ENCODE measurements at places on chromosomes 3 and 15.

- peak; percentile 86 for DNase-seq
Measured at GRCh38 chr15:45402955-45403877, 24.9 kb upstream of the GATM start.

- DNase-seq: no peak
Measured at GRCh38 chr15:32878869-32879805, 161.3 kb downstream of the GREM1 start.

DNA sequence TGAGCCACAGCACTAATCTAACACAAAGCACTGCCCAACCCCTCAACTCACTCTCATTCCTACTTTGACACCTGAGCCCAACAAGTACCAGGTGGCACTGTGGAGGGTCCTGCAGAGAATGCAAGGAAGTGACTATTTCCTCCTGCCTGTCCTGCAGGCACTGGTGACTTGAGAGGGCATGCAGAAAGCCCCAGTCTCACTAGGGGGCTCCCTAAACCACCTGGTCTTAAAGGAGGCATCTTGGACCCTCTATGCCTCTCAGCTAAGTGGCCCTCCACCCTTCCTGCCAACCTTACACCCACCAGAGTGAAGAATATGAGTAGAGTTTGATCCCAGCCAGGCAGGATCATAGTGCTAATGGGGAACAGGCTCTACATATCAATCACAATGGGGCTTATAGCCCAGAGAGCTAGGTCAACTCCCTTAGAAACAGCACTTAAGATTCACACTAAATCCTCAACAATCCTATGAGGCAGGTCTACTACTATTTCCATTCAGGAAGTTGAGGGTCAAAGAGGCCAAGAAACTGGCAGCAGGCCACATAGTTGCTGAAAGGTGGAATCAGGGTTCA lies 15.2 kb downstream of the TRAIP start:
- no peak for DNase-seq

- no peak for DNase-seq
Measured at GRCh38 chr3:54951405-54951804, 23.5 kb upstream of the LRTM1 start.

DNA sequence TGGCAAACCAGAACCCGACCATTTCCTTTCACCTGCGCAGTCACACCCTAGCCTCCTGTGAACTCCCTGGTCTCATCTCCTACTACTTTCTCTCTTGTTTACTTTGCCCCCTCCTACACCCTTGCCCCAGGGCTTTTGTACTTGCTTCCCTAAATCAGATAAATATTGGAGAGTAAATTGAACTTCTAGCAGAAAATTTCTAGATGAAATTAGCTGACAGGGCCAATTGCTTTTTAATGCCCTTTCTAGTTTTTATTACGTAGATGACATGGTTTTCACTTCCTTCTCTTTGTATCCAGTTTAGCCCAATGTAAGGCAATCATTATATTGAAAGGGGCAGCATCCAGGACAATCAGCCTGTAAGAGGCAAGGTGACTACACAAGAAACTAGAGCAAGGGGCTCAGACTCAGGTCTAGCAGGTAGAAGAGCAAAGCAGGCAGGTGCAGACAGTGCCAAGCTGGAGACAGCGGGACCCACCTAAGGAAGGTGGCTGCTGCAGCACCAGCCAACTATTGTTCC lies 56.2 kb upstream of the TOPAZ1 start:
- no peak for DNase-seq

- no peak for DNase-seq
Measured at GRCh38 chr15:43423793-43424192, 52.9 kb downstream of the TUBGCP4 start.

DNA sequence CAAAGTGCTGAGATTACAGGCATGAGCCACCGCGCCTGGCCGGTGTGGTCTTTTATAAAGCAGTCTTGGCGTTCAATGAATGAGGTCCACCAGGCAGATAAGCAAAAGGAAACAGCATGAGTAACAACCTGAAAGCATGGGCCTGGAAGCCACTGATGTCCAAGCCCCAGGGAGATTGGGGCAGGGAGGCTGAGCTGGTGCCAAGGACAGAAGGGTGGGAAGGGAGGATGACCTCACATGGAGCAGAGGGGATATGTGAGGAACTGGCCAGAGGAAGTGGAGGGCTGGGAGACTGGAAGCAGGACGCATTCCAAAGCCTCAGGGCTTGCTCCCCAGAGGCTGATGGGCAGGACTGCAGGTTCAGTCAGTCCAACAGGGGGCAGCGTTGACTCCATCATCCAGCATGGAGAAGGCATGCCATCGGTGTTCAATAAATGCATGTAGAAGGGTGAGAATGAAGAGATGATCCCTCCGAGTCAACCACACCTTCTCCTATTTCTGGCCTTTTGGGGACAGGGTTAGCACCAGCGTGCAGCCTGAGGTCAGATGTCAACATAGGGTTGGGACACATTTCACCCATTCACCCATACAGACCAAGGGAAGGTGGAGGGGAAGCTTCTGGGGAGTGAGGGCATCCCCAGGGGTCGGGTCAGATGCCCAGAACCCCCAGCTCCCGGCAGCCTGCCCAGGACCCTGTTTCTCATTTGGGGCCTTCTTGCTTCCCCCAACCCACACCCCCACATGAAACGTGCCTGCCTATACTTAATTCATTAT lies 14.8 kb downstream of the MYL3 start:
- DNase-seq: peak; percentile 59

DNA sequence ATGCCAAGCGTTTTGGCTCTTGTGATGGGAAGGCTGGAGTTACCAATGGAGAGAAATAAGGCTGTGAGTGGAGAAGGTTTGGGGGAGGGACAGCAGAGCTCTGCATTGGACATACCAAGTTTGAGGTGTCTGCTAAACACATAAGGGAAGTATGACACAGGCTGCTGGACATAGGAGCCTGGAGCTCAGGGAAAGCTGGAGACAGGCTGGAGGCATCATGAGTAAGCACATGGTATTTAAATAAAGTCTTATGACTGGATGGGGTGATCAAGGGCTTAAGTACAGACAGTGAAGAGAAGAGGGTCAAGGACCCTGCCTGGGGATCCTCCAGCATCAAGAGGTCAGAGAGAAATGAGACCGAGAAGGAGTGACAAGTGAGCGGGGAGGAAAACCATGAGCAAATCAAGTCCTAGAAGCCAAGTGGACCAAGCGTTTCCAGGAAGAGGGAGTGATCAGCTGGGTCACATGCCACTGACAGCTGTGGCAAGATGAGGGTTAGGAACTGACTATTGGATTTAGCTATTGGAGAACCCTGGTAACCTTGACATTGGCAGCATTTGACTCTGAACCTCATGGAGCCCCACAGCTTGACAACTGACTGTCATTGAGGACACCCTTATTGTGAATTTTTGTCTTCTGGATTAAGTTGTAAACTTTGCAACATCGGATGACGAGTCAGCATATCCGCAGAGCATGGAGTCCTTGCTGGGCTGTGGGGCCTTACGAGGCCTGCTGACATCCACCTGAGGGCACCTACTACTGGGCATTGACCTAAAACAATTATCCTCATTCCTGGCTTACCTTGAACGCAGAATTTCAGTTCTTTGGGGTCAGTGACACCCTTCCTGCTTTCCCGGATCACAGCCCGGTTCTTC lies 78.7 kb upstream of the ETV5 start:
- no peak for DNase-seq

GRCh38 chr3:171064461-171064860 lies 37.9 kb upstream of the SLC2A2 start:
- no peak for DNase-seq

- no peak for DNase-seq
Measured at GRCh38 chr15:101288905-101289513, 6.0 kb downstream of the SNRPA1 start.

GRCh38 chr15:41969851-41970431 lies 2.4 kb downstream of the EHD4 start:
- no peak for DNase-seq

DNA sequence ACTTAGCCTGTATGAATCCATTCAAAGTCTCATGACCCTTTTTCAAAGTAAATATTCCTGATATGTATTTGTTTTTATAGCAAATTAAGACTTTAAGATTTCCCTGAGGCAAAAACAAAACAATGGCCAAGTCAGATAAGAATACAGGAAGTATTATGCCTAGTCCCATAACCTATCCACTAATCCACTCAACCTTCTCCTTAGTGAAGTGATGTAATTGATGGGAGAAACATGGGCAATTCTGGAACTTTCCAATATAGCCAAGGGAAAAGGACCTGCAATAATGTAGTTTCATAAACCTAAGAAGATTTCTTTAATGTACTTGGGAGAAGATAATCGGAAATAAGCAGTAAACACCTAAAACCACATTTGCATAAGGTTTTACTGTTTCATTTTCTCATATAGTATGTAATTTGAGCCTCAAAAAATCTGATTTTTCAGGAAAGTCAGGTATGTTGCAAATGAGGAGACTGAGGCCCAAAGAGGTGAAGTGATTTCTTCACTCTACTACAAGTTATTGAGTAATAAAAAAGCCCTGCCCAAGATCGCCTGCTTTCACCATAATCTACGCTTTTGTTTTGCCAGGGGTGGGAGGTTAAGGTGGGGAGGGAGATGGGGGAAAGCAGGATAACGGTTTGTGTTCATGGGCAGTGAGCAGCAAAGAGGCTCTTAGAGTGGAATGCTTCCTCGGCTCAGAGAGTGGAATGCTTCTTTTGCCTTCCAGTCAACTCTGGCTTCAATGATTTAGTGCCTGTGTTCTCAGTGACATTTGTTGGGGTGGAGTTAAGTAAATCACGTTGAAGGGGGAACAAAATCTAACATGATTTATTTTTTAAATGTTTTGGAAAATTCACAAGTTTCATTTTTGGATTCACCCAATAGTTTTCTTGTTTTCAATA lies 95.0 kb upstream of the FNDC3B start:
- no peak for DNase-seq

DNA sequence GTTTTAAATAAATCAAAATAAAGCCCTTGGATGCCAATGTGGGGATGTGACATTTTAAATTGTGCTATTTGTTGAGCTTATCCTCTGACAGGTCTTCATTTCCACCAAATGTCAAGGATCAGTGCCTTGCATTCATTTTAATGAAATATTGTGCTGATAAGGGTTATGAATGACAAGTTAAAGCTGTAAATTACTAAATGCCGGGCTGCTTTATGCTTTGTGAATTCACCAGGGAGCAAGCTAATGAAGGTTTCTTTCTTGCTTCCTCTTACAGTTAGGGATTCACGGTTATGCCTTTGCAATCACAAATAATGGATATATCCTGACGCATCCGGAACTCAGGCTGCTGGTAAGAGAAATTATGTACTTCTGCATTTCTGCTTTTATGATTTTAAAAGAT lies 81.7 kb downstream of the LRTM1 start:
- no peak for DNase-seq

GRCh38 chr3:34132069-34132692 lies 333.8 kb downstream of the PDCD6IP start:
- no peak for DNase-seq

GRCh38 chr15:29046977-29047376 lies 161.2 kb downstream of the APBA2 start:
- no peak for DNase-seq

DNA sequence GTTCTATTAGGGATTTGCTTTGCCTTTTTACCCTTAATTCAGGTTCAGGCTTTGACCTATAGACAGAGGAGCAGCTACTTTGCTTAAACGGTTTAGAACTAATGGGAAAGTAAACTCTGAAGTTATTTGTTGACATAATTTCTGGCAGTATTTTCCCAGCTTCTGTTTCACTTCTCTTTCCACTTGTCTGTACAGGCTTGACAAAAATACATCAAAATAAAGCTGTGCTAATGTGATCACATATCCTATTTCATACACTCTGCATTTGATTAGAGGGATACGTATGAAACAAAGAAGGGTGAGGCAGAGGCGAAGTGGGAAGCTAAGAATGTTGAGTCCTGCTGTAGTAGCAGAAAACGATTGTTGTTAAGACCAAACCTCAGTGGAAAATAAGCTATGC lies 389.1 kb upstream of the RARB start:
- DNase-seq: no peak

DNA sequence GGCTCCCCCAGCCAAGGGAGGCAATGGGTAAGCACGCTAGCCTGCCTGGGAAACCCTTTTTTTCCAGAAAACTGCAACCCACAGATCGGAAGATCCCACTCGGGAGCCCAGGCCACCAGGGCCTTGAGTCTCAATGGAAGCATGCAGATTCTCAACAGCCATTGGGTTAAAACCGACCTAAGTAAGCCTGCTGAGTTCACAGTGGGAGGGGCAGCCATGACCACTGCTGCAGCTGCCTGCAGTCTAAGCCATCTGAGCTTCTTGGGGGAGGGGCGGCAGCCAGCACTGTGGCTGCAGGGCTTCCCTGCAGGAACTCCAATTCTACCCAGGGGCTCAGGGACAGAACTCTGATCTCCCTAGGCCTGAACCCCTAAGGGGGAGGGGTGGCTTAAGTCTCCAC lies 82.0 kb downstream of the DPPA2 start:
- DNase-seq: no peak

DNA sequence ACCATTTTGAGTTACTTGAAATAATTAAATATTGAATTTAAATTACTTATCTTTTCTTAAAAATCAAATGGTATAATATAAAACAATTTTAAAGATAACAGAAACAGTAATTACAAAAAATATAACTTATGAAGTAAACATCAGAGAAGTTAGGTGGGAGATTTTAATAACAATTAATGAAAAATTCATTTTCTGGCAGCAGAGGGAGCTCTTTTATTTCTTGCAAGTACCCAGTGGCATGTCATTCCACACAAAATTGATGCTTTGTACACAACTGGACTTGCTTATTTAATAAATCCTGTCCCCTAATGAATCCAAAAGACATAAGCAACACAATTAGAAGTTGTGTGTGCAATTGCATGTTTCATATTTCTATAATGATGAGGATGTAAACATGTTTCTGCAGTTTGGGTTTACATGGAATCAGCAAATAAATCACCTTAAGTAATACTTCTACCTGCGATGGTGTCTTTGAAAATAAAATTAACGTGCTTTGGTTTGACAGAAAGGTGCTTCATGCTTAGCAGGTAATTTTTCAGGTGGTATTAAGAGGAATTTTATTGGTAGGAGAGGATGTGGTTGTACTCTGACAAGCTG lies 861.3 kb downstream of the ZPLD1 start:
- DNase-seq: no peak

DNA sequence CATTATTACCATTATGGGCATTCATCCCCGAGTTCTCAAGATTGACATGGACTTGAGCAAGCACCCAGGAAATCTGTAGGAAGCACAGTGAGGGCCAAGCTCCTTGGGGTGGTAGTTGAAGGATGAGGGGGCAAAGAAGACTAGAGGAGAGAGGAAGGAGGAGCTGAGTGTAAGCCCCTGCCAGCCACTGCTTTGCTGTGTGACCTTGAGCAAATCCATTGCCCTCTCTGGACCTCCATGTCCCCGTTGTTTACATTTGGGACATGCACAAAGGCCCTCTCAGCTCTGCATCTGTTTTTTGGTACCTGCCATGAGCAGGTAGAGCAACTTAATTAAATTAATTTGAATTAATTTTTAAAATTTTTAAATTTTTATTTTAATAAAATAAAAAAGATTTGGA lies 33.5 kb upstream of the SLC6A6 start:
- DNase-seq: no peak

Data from chondrocyte (in vitro differentiated cells).